ENCODE measurements at places on chromosomes 7 and 10. TPM values are rescaled to one million over a fixed set of nuclear protein-coding genes. Genes with fewer than 3 reads are reported as not detected.

PPP1R17 gene
- 1.7 TPM for total RNA-seq

CNPY1 gene
- total RNA-seq, result not detected

ITPRID1 gene
- 1.2 TPM for total RNA-seq

GRCh38 chr10:67609996-67610793 is 85.8 kb downstream of the CTNNA3 start:
- DNase-seq, result no peak

DNA sequence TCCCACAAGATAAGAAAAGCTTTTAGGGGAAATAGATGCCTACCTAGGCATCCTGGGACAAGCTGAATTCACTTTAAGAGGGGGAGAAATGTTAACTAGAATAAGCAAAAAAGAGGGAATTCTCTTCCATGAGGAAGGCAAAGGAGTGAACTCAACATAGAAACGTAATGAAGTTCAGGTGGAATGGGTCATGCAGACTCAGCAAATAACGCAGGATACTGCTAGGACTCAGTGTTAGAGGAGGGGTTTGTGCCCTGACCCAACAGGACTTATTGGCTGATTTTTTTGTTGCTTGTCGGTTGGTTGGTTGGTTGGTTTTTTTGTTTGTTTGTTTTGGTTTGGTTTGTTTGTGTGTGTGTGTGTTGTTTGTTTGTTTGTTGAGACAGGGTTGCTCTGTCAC is 9.3 kb downstream of the OR2A14 start:
- DNase-seq, result no peak

- DNase-seq, result no peak
Measured at GRCh38 chr7:36784991-36785940, 61.0 kb upstream of the AOAH start.

DNA sequence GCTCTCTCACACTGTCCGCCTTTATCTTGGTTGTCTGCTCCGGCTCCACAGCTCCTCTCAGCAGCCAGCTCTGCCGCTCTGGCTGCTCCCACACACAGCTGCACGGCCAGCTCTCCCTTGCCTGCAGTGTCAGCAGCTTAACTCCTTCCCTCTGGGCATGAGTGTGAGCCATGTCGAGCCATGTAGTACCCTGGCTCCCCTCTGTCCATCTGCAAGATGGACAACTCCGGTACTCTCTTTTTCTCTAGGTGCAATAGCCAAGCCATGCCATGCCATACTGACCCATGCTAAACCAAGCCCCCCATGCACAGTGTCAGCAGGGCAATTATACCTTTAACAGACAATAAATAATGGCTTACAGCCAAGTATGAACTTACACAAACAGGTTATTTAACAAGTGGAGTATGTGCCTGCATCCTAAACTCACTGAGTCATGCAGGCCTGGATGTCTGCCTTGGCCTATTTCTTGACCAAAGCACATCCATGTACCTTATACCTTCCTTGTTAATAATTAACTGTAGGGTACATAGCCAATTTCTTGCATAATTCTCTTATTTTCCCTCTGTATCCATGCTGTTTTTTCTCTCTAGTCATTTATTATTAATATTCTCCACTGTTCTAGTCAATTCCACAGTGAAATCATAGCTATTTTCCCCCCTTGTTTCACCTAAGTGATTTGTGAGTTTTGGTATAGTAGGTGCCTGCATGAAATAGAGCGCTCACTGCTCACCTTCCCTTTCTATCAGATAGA is 170.9 kb downstream of the CDK14 start:
- no peak for DNase-seq

GRCh38 chr10:42975005-42975493 is 101.8 kb upstream of the RET start:
- DNase-seq, result peak; percentile 23

DNA sequence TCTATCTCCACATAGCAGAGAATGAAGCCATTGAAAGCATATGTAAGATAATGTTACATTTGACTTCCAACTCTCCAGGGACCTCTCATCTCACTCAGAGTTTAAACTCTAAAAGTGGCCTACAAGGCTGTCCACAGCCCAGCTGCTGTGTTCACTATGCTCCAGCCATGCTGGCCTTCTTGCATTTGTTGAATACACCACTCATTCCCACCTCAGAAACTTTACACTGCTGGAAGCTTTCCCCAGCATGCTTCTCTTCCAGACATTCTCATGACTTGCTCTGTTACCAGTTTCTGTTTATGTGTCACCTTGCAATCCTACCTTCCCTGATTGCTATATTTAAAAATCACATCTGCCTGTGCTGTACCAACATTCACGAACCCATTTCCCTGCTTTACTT is 167.2 kb downstream of the WNT2 start:
- DNase-seq, result no peak

DNA sequence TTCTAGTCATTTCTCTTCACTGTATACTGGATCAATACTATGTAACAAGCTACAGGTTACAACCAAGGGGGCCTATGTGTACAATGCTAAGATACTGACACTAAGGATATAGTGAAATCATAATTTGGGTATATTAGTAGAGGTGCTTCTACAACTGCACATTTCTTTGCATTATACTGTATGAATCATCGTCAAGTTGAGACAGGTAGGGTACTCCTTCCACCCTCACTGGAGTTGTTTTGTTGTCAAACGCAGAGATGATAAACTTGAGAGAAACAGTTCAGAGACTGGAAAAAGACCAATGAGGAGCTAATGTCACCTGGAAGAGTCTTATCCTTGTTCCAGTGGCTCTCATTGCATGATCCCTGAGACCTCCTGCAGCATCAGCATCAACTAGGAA is 208.2 kb upstream of the PRPS1L1 start:
- DNase-seq, result no peak

DNA sequence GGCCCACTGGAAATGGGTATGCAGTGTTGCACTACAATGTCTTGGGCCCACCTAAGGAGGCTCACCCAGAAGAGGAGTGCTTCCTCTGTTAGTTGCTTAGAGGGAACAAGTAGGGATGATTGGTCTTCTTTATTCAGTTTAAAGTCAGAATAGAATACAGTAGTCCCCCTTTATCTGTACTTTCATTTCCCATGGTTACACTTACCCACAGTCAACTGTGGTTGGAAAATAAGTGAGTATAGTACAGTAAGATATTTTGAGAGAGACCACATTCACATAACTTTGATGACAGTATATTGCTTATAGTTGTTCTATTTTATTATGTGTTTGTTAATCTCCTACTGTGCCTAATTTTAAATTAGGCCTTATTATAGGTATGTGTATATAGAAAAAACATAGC is 151.4 kb downstream of the COL28A1 start:
- no peak for DNase-seq

DNA sequence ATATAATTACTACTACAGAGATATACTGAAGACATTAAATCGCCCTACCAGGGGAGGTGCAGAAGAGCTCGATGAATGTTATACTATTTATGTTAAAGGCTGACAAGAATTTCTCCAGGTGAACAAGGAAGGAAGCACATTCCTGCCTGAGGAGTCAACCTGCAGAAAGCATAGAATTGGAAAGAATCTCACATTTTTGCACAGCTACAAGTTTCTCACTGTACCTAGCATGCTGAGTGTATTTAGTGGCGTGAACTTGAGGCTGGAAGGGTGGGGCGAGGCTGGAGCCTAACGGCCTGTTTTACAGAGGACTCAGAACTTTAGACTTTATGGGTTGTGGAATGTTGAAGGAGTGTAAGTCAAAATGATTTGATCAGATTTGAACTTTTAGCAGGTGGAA is 373.6 kb upstream of the LRGUK start:
- DNase-seq, result no peak

- no peak for DNase-seq
Measured at GRCh38 chr10:74766501-74766900, 59.9 kb upstream of the KAT6B start.

GRCh38 chr7:149477494-149478443 is 16.9 kb upstream of the ZNF777 start:
- DNase-seq, result peak; percentile 69

GRCh38 chr10:111440501-111440900 is 363.7 kb downstream of the ADRA2A start:
- no peak for DNase-seq

- DNase-seq, result no peak
Measured at GRCh38 chr10:114078346-114078745, 34.7 kb downstream of the ADRB1 start.

All from H9 (cell line).